Inflammatory macrophage treated with lipopolysaccharide for 4 hours (primary cell): ENCODE measurements at places on chromosomes 4 and X.

DNA sequence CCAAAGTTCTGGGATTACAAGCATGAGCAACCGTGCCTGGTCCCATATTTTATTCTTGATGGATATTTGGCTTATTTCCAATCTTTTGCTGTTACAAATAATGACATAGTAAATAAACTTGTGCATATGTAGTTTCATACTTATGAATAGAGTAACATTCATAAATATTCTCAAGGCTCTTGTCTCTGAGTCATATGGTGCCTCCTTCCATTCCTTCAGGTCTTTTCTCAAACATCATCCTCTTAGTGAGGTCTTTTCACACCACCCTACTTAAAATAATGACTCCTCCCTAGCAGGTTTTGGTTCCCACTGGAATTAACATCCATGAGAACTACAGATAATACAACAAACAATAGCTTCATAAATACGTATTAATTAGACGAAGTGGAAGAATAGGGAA is 416.6 kb downstream of the IQCM start:
- no peak for DNase-seq

- no peak for DNase-seq
Measured at GRCh38 chr4:101782546-101782945, 8.0 kb upstream of the BANK1 start.

GRCh38 chr4:104549736-104550135 is 55.0 kb upstream of the CXXC4 start:
- no peak for DNase-seq

DNA sequence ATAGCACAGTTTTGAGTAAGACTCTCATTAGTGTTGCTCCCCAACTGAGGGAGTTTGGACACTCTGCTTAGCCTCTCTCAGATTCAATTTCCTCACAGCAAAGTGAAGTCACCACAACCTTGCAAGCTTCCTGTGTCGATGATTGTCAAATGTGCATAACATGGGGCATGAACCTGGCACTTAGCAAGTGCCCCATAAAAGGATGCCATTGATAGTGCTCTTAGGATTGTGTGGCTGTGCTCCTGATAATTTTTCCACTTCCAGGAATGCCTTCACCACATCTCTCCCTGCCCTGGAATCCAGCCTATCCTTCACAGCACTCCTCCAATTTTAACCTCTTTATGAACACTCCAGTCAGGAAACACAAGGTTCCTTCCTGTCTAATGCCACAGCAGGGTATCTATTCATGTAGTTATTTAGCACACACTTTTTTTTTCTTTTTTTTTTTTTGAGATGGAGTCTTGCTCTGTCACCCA is 309.4 kb downstream of the PPP3CA start:
- no peak for DNase-seq

DNA sequence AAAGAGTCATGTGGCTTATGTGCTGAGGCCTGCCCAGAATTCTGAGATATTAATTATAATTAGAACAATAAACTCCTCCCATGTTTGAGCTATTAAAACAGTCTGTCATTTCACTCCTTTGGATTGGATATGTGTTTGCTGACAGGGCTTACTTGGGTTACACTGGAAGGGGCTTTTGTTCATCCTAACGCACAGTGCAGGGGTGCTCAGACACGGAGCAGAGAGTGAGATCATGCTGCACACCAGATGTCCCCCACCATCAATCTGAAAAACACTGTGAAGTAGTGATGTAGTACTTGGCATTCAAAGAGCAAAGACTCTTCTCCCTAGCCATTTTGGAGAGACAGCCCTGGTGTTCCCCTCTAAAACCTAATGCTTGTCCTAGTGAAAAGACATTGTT is 24.1 kb upstream of the SMIM10L2A start:
- DNase-seq = no peak
